Activated naive CD8-positive, alpha-beta T cell treated with anti-CD3 and anti-CD28 coated beads for 36 hours (primary cell): ENCODE measurements at places on chromosomes 5 and 9. TPM values are rescaled to one million over a fixed set of nuclear protein-coding genes. Genes with fewer than 3 reads are reported as not detected.

The SLC27A6 gene
- total RNA-seq: not detected

The DRD1 gene
- total RNA-seq: not detected

The ANKRD34B gene
- not detected for total RNA-seq

DNA sequence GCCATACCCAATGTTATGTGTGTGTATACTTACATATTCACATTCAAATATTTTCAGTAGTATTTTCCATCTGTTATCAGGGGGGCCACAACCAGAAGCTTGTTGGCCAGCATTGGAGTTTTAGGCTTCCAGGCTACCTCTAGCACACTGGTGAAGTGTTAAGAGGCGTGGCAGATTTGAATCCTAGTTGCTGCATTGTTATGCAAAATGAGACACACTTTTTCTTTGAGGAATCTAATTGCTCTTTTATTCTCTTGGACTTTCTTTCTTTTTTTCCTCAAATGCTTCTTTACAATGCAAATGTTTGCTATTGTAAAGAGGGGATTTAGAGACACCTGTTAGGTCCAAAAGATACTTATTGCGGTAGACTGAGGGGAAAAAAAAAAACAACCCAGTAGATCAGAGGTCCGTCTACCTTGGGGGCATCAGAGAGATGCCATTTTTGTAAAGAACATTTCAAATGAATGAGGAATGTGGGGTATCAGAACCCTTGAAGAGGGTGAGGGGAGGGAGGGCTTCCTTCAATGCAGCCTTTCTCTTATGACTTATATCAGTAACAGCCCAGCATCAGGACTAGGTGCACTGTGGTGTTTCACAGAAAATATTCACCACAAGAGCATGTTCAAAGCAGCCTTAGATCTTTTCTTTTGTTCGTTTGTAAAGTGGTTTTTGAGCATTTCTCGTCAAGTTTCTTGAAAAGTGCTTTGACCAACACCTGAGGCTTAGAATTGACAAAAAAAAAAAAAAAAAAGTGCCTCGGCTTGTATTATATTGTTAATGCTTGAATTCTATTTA lies 3.8 kb downstream of the SMARCA2 start:
- peaks cover 54% of the 10 kb centered on the region for H3K4me1 ChIP-seq
- no peaks in the 10 kb centered on the region for H3K27me3 ChIP-seq
- H3K27ac ChIP-seq: peak overlapping the region; percentile 75
- peak overlapping the region; percentile 98 for H3K4me3 ChIP-seq
- DNase-seq: peak; percentile 18

DNA sequence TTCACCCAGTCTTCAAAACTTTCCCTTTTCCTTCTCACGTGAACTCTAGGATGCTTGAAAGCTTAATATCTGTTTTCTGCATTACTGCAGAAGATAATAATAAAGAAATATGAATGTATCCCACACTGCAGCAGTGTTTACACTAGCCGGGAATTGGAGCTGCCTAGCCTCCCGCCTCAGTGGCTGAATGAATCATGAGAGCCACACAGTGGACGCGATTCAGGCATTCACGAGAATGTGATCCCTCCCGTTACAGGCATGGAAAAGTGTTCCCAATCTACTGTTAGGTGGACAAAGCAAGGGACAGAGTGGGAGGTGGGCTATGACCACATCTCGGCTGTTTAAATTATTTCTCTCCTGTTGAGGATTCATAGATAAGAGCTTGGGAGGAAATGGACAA lies 69.4 kb upstream of the CTSL start:
- H3K36me3 ChIP-seq: no peaks in the 10 kb centered on the region
- DNase-seq: no peak
- H3K27me3 ChIP-seq: no peaks in the 10 kb centered on the region
- H3K4me3 ChIP-seq: no peak overlapping the region

The C9orf57 gene
- not detected for total RNA-seq

DNA sequence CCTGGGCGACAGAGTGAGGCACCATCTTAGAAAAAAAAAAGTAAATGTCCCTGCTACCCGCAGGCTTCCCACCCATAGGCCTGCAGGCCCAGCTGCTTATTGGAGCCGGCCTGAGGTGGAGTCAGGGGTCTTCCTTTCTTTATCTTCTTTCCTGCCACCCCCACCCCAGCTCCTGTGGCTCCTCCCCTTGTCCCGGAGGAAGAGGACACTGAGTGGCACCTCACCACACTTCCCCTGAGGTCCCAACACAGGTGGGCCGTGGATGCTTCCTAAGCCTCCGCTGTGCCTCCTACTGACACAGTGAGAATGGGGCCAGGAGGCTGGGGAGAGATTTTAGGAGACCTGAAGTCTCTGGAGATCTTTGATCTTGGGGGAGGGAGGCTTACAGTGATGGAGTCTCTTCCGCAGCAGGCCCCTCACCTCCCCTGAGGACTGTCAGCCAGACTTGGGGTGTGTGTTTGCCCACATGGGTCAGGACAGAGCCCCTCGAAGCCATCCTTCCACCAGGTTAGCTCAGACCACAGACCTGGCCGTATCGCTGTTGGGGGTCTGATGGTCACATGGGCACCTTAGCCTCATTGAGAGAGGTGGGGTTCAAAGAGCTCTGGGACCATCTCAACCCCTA lies 135.4 kb upstream of the IER5L start:
- no peaks in the 10 kb centered on the region for H3K27me3 ChIP-seq
- no peaks in the 10 kb centered on the region for H3K4me1 ChIP-seq
- H3K27ac ChIP-seq: no peak overlapping the region
- no peak for DNase-seq
- H3K36me3 ChIP-seq: no peaks in the 10 kb centered on the region
- H3K4me3 ChIP-seq: no peak overlapping the region

GRCh38 chr5:123269436-123269835 lies 153.8 kb downstream of the CEP120 start:
- no peak for DNase-seq
- no peak overlapping the region for H3K4me3 ChIP-seq
- H3K4me1 ChIP-seq: no peaks in the 10 kb centered on the region
- no peaks in the 10 kb centered on the region for H3K36me3 ChIP-seq
- peaks cover 3% of the 10 kb centered on the region for H3K27me3 ChIP-seq

GRCh38 chr9:124133727-124134126 lies 122.2 kb downstream of the LHX2 start:
- no peaks in the 10 kb centered on the region for H3K36me3 ChIP-seq
- H3K27ac ChIP-seq: no peak overlapping the region
- no peak overlapping the region for H3K4me3 ChIP-seq

The FAM221B gene
- total RNA-seq: not detected

The OR1N1 gene
- total RNA-seq: not detected

The CENPK gene
- 71.1 TPM for total RNA-seq
